ENCODE measurements at places on chromosomes 5 and 9.

DNA sequence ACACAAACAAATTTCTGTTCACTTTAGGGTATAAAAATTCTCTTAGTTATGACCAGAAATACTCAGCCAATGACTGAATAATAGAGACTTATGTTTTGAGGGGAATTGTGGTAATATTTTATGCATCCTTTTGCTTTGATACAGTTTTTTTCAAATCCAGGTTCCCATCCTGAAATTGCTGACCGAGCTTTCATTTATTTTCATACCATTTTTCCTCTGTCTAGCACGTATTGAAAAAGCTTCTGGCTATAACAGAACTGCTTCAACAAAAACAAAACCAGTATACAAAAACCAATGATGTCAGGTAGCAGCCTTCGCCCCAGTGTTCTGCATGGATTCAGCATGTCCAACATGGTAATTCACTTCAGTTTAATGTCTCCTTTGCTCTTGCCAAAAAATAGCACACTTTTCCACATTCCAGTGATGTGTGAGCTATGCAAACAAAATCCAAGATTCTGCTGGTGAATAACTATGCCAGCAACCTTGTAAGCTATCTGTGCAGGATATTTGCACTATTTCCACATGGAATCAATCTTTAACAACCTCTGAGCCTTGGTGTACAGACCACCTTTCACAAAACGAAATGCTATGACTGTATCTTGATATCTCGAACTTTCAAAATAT, 22.0 kb downstream of the CCNH start:
- no peak for DNase-seq

DNA sequence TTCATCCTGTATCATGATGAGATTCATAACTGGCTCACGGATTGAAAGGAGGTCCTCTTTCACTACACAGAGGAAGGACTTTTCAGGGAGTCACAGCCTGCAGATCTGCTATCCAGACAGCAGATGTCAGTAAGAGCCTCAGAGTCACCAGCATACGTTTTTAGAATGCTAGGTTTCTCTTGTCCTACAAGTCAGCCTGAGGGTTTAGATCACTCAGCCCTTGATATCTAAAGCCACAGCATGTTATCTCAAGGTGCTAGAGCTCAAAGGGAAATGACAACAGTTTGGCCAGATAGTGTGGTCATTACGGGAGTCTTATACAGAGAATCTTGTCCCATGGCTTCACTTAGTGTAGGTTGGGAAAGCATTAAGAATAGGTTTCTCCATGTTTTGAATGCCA, 30.9 kb upstream of the SLC46A2 start:
- DNase-seq, result peak; percentile 57

GRCh38 chr5:159133041-159133741, 33.5 kb upstream of the EBF1 start:
- peak; percentile 6 for DNase-seq

DNA sequence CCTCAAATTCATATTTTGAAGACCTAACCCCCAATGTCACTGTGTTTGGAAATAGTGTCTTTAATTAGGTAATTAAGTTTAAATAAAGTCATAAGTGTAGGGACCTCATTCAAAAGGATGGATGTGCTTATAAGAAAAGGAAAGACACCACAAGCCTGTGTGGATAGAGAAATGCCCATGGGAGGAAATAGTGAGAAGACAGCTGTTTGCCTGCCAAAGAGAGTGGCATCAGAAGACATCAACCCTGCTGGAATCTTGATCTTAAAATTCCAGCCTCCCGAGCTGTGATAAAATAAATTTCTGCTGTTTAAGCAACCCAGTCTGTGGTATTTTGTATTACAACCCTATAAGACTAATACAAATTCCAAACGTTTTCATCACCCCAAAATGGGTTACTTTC, 1867.9 kb upstream of the NUDT12 start:
- DNase-seq, result no peak

DNA sequence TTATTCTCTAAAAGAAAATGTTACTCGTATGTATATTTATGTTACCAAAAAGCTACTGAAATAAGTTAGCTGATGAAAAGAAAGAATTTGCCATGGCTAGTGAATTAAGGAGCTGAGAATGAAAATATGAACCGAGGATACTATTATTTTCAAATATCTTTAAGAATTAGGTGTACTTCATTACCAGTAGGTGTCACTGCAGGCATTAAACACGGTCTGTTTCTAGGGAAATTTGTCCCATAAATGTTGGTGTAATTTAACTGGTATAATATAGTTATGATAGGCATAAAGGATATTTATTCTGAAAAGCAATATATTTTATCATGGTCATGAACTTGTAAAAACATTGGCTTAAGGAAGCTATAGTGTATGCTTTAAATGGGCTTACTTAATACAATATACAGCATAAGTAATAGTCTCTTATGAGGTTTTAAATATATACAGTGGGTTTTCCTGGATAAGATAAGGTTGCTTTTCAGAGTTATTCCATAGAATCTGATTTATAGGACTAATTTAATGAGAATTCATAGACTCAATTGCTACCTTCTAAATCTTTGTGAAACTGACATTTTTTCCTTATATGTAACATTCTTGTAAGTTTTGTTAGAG, 72.4 kb upstream of the MPDZ start:
- peak; percentile 71 for DNase-seq

DNA sequence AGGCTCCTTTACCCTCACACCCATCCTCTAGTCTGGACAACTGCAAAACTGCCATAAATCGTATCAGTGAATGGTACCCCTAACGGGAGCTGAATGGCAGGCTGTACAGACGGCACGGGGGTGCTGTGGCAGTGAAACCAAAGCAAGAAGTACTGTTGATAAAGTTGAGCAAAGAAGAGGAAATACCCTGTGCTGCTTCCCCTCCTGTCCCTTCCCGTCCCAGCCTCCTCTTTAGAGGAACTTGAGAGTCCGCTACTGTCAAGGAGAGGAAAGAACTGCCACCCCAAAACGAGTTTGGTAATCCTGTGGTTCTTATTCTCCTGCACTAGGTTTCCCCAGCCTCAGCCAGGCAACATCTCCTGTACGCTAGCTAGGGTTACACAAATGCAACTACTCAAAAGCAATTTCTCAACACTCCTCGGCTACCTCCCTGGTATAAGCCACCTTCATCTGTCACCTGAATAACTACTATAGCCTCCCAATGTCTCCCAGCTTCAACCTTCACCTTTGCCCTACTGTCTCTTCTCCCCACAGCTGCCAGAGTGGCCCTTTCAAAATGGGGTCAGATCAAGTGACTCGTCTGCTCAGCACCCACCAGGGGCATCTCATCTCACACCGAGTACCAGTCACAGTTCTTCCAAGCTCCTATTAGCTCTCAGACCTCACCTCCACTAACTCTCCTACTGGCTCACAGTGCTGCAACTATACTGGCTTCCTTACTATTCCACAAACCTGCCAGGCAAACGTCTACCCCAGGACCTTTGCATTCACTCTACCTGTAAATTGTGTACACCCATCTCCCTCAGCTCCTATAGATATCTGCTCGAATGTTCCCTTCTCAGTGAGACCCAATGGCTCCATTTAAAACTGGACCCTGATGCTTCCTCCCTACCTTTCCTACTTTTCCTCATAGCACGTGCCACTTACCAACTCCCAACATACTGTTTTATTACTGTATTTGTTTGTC, 4.1 kb downstream of the GLRX start:
- DNase-seq, result peak; percentile 73

GRCh38 chr9:129163753-129164152, 14.3 kb downstream of the IER5L start:
- DNase-seq, result no peak

- peak; percentile 27 for DNase-seq
Observed at GRCh38 chr5:151023651-151024050, 3.3 kb downstream of the GPX3 start.

- no peak for DNase-seq
Observed at GRCh38 chr9:116466271-116467235, 220.6 kb upstream of the TRIM32 start.

DNA sequence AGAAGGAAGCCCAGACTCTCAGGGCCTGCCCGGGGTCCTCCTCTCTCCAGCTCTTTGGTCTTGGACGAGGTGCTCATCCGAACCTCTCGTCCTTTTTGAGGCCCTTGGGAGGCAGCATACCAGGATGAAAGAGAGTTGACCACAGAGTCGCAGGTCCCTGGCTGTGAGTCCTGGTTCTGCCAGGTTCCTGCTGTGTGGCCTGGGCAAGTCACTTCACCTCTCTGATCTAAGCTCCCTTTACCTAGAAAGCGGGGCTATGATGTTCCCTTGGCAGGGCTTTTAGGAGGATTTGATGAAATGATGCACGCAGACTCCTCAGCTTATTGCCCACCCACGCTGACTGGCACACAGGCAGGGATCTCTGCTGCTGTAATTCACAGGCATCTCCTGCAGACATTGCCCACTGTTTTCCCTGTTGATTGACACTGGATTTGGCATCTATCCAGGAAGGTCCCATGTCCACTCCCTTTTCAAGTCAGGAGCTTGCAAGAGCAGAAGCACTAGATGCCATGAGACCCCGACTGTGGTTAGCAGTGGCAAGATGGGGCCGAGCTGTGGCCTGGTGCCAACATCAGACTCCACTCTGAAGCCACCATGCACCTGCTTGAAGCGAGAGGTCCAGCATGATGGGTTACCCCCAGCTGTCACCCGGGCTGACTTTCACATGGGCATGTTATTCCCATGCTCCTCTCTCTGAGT, 71.5 kb downstream of the MACROH2A1 start:
- peak; percentile 39 for DNase-seq

- DNase-seq, result no peak
Observed at GRCh38 chr5:15959370-15960164, 220.0 kb downstream of the MARCHF11 start.

Measured in Ammon's horn (tissue), 1 donor.